ENCODE measurements at places on chromosomes 7 and 10.

- DNase-seq, result no peak
Measured at GRCh38 chr10:59907537-59907917, 1.2 kb upstream of the CCDC6 start.

- no peak for DNase-seq
Measured at GRCh38 chr10:95877881-95878280, 29.9 kb upstream of the CC2D2B start.

- DNase-seq, result no peak
Measured at GRCh38 chr7:131943646-131944045, 387.2 kb upstream of the PODXL start.

DNA sequence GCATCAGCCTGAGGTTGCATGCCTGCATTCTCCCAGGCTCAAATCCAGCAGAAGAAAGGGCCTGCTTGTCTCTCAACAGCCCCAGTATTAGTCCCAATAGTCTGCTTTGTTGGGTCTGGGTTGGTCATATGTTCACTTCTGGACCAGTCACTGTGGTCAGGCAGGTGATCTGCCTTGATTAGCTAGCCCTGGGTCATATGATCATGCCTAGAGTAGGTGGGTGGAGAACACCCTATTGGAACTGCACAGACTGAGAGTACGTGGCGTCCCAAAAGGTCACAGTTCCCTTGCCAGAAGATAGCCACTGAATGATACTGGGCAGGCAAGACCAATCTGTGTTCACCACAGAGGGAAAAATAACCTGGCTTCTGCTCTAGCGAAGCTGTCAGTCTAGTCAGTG is 80.1 kb downstream of the SH2D4B start:
- DNase-seq, result no peak

DNA sequence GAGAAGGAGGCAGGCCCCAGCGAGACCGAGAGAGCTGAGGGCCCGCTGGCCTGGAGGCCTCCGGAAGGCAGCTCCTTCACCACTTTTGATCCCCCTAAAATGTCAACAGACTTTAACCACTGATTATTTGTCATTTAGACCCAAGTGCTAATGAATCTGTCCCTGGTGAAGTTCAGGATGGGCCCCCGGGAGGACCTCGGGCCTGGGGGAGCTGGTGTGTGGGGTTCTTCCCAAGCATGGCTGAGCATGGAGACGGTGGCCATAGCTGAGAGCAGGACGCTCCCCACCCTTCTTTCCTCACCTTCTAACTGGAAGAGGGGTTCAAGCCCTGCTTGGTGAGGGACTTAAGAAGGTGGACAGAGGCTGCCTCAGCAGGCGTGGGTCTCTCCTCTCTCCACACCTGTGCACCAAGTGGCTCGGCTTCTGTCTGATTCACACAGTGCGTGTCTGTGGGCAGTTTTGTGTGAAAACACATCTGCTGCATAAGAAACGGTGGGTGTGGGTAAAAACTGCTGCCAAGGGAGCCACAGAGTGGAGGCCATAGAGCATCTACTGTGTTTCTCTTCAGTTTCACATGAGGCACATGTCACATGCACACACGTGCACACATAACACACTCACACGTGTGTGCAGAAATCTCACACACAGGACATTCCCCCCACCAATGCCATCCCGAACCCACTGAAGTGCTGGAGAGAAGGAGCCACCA is 53.5 kb upstream of the VIPR2 start:
- no peak for DNase-seq

DNA sequence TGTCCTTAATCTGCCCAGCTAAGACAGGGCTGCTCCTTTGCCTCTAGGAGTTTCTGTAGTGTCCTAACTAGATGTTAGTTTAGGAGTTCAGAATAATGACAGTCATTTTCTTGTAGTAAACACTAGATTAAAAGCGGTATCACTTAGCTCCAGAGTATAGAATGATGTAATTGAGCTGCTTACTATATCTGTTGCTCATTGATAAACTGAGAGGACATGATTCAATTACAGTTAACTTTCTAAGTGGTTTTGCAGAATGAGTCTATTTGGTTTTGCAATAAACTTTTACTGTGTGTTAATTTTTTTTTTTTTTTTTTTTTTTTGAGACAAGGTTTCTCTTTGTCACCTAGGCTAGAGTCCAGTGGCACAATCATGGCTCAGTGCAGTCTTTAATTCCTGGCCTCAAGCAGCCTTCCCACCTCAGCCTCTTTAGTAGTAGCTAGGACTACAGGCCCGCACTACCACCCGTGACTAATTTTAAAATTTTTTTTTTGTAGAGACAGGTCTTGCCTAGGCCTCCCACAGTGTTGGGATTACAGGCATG is 1.8 kb downstream of the STMP1 start:
- DNase-seq, result no peak

DNA sequence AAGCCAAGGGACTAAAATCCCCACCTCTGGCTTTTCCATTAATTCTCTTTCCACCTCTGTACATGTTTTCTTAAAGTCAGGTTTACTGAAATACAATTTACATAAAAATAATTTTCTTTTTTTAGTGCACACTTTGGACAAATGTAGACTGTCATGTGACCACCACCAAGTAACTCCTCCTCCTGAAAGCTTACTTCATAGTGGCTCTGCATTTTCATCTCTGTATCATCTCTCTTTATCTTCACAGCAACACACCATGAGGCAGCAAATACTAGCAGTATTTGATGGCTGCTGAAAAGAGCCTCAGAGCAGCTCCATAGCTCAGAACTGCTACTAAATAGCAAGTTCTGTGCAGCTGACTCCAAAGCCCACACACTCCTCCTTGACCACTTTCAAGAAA is 17.3 kb downstream of the WDFY4 start:
- DNase-seq, result no peak

GRCh38 chr7:132575982-132576720 is at the start of gene PLXNA4:
Gene PLXNA4 (minus strand): TSS chr7:132576470. CDS start chr7:132508693, 67,777 bp downstream.
- DNase-seq, result peak; percentile 33

- no peak for DNase-seq
Measured at GRCh38 chr7:2931034-2931415, 86.9 kb upstream of the GNA12 start.

DNA sequence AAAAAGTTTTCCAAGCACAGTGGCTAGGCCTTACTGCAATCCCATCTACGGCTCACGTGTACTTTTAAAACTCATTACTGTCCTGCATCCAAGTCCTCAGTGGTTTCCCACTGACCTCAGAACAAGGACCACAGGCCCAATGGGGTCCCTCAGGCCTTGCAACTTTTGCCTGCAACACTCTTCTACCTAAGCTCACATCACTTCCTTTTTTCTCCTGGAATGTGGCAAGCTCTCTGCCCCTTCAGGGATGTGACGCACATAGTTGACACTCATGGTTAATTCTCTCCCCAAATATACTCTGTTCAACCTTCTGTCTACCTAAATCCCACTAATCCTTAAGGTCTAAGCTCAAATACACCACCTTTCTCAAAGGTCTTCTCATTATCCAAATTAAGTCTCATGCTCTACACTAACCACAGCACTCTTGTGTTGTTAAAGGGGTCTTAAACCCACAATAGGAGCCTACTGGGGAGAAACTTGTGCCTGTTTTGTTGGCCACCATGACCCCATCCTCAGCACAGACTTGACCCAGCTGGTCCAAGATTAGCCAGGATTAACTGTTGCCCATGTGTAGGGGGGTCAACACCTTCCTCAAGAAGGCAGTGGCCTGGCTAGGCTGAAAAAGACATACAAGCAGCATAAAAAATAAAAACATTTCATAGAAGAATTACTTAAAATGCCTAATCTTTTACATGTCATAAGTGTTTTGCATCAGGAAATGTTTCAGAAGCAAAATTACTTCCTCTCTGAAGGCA is 15.2 kb downstream of the HNRNPF start:
- no peak for DNase-seq

DNA sequence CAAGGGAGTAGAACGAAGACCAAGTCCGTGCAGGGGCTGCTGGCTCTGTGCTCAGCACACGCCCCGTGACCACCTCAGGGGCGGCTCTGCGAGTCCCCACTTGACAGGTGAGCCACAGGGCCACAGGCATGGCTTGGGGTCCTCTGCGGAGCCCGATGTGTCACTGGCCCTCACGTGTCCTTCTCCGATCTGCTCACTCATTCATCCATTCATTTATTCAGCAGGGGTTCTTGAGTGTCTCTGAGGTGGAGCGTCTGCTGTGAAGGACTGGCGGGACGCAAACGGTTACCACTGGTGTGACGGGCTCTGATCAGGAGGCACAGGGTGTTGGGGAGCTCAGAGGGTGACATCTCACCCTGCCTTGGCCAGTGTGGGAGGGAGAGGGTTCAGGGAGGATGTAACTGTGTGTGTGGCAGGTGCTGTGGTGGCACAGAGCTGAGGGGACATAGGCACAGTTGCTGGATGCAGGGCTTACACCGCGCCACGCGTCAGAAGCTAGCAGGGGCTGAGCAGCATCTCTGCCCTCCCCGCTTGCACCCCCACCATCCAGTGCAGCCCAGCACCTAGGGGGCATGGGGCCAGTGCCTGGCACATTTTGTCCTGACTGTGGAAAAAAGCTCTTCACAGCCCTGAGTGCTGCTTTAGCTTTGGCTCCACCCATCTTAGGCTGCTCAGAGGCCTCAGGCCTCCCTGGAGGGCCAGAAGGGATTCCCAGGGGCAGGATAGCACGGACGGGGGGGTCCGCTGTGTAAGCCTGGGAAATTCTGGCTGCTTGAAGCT is 116.8 kb downstream of the LHPP start:
- DNase-seq, result no peak

DNA sequence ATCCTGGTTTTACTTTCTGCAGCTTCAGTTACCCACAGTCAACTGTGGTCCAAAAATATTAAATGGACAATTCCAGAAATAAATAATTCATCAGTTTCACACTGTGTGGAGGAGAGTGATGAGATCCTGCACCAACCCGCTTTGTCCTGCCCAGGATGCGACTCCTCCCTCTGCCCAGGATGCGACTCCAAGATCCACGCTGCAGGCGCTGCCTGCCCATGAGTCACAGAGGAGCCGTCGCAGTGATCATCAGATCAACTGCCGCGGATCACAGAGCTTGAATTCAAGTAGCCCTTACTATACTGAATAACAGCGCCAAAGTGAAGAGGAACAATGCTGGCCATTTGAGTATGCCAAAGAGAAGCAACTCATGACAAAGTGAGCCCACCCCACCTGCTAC is 61.5 kb downstream of the GRB10 start:
- DNase-seq, result no peak

- no peak for DNase-seq
Measured at GRCh38 chr7:104327938-104328295, 486 bp upstream of the LHFPL3 start.

DNA sequence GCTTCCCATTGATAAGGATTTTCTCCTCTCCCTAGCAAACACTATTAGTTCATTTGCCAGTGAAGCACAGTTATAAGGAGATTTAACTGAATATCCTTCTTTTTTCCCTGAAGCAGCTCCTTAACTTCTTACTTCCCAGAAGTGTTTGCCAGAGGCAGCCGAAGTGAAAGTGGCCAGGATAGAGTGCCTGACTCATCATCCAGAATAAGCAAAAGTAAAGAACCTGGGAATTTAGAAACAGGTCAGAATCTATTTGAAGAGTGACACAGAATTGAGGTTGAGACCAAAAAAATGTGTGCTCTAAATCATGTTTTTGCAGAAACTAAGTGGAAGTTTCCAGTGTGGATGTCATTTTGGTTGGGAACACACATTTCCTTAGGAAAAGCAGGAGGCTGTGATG is 249.6 kb upstream of the VWC2 start:
- DNase-seq, result no peak

DNA sequence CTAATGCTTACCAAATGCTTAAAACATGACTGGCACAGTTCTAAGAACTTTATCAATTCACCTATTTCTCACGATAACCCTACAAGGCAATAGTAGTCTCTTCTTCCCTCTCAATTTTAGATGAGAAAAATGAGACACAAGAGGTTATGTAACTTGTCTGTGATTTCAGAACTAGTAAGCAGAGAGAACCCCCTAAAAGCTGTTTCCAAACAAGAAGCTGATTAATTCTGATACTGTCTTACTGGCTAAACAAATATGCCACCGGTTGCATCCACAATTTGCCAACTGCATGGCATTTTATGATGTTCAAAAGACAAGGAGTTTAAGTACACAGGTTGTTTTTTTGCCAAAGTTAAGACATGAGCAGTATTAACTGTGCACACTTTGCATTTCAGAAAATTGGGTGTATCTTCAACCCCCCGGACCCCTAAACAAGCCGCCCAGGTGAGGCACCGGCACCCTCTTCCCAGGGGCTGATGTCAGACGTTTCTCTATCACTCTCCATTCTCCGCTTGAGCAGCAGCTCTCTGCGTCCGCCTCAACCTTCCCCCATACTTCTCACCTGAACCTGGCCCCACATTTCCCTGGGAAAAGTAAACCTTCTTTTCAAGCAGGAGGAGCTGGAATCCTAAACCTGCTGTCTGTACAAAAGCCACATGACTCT is 21.7 kb downstream of the RSU1 start:
- no peak for DNase-seq

DNA sequence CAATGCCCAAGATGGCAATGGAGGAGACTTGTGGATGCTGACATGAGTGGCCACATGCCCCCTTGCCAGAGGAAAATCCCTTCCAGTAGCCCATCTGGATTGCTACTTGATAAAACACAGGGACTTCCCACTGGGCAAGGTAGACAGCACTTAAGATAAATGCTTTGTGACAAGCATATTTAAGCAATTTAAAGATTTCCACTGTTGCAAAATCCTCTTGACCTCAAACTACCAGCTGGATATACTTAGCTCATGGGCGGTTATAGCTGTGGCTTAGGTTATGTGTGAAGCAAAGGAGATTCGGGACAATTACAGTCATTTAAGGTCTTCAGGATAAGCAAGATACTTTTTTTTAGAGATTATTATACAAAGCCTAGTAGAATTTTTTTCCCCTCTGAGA is 238.1 kb downstream of the BMPER start:
- no peak for DNase-seq

GRCh38 chr7:13166801-13167200 is 479.4 kb downstream of the ARL4A start:
- no peak for DNase-seq

- no peak for DNase-seq
Measured at GRCh38 chr10:116211682-116212081, 61.3 kb downstream of the GFRA1 start.

DNA sequence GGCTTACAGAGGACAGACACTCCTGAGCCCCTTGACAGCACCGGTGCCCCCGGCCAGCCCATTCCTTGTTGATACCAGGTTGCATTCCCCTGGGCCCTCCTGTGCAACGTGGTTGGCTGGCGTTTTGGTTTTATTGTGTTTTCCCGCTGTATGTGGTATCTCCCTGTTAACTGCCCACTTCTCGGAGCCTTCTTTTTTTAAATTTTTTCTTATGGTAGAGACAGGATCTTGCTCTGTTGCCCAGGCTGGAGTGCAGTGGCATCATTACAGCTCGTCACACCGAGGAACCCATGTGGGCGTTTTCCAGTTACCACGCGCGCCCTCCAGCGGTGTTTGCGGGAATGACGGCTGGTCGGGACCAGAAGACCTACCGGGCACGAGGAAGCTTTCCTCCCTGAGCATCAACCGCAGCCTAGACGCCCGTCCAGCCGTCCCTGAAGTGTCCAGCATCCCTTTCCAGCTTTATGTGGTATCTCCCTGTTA is 16.9 kb upstream of the ZFAND2A start:
- peak; percentile 77 for DNase-seq

- no peak for DNase-seq
Measured at GRCh38 chr7:145875267-145875666, 241.3 kb upstream of the CNTNAP2 start.

GRCh38 chr10:128180843-128181242 is 54.6 kb upstream of the MKI67 start:
- no peak for DNase-seq

GRCh38 chr10:123994417-123995081 is 98.8 kb downstream of the CHST15 start:
- DNase-seq, result peak; percentile 98

GRCh38 chr7:64628192-64628591 is 37.7 kb upstream of the ZNF107 start:
- DNase-seq, result no peak

Measured in nephron progenitor cell (in vitro differentiated cells).